ENCODE measurements at places on chromosomes 7 and 10.

GRCh38 chr10:35306852-35307251 lies 29.5 kb upstream of the CCNY start:
- DNase-seq: no peak

DNA sequence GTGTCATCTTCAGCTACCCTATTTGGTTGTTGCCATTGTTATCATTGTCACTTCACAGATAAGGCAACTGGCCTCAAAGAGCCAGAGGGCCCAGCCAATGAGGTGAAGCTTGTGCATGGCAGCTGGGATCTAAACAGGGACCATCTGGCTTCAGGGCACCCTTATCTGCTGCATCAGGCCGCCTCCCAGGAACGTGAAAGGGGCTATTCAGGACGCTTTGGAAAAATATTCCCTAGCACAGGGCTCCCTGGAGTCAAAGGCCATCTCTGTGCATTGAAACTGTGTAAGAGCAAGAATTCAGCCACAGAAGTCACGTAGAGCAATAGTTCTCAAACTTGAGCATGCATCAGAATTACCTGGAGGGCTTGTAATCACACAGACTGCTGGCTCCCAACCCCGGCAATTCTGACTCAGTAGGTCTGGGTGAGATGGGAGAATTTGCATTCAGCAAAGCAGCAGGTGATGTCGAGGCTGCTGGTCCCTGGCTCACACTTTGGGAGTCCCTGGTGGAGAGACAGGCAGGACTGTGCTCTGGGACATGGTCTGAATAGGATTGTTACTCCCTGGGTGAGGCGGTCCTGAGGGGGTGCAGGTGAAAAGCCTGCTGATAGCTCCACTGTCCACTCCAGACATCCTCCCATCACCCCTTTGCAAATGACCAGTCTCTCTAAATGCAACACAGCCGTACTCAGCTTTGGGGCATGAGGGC lies 21.5 kb upstream of the PLEKHA1 start:
- no peak for DNase-seq

DNA sequence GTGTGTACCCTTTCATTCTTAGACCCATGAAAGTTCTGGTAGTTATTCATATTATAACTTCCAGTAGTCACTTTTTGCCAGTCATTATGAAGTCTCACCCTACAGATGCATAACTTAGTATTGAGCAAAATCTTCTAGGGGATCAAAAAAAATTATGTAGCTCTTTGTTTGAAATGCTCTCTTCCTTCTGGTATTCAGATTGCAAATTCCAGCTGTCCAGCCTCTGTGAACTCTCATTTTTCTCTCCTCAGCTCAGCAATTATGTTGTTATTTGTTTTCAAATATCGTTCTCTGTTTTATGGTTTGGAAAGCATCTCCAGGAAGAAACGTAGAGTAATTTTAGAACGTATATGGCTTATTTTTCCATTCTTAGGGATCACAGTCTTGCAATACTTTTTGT lies 442.5 kb downstream of the SEMA3D start:
- no peak for DNase-seq

GRCh38 chr7:139725077-139725476 lies 52.7 kb downstream of the HIPK2 start:
- DNase-seq: no peak

DNA sequence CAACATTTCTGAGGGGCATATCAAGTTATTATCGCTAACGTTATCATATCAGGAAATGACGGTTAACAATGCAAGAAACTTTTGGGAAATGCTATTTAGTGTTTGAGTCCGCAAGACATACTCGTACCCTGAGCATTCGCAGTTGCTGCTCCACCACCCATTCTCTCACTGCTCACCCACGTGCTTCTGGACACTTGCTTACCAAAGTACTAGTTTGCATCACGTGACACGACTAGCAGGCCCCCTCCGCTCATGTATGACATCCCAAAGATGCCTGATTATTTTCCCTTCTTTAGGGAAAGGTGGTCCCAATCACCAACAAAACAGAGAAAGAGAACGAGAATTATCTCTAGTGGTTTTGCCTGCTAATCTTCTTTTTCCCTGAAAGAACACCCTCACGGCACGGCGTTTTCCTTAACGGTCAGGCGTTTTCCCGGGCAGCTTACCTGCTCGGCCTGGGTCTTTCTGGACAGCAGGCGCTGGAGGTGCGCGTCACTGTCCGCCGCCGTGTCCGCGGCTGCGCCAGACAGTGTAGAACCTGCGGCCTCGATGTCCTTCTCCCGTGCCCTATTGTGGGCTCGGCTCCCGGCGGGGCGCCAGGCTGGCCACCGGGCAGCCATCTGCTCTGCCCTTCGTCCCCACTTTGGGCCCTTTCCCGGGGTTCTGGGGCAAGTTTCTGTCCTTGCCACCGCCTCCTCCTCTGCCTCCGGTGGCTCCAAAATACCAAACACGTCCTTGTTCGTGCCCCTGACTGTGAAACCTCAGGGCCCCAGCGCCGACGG lies at the start of gene SUPV3L1:
Gene SUPV3L1 (plus strand): TSS at position 492 of the 782 bp plus-strand sequence. CDS start 58 bp downstream, at position 550.
- peak; percentile 93 for DNase-seq

DNA sequence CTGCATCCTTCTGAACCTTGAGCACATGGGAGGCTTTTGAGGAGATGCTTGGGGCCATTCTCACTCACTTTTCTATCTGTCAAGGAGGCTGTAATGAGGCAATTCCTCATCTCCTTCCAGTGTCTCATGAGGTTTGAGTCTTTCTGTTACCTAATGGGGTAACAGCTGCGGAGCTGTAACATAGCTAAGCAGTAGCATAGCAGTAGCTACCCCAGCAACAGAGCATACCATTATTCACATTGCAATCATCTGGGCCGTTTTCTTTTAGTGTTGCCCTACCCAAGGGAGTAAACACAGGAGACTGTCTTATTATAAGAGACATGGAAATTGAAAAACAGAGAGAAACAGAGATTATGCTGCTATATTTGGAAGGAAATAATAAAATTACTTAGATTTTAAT lies 68.7 kb downstream of the AKR1D1 start:
- no peak for DNase-seq

DNA sequence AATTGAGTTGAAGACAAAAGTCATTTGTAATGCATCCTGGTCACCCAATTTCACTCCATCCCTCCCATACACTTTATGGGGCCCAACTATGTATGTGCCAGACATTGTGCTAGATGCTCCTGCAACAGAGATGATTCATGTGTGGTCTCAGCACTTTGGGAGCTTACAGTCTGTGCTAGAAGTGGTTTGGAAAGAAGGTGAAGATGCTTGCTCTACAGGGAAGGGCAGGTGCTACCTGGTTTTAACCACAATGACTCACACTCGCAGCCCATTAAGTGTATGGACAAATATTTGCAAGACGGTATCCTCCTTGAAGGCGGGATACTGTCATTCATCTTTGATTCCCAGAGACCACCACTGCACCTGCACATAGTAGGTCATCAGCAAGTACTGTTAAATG lies 257.6 kb downstream of the OTUD1 start:
- DNase-seq: no peak

GRCh38 chr10:103703941-103704919 lies 151.1 kb downstream of the SH3PXD2A start:
- no peak for DNase-seq

DNA sequence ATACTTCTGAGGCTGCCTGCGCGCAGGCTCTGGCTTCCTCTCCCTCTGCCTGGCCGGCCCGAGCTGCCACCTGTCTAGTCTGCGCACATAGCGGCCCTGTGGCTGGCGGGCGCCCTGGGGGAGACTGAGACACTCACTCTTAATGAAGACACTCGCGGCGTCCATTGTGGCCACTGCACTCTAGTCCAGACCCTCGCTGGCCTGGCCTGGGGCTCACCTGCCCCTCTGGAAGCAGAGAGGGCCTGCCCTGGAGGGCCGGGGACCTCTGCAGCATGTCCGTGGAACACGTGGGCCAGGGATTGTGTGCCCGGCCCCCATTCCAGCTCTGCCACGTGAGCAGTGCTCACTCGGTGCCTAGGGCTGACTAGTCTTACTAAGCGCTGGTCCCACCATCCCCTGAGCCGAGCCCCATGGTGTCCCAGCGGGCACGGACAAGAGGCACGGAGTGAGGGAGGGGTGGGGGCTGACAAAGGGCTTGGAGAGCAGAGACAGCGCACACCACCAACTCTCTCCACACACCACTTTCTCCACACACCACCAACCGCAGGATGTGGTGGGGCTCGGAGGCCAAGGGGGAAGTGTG lies 149.3 kb downstream of the ELFN1 start:
- DNase-seq: no peak

DNA sequence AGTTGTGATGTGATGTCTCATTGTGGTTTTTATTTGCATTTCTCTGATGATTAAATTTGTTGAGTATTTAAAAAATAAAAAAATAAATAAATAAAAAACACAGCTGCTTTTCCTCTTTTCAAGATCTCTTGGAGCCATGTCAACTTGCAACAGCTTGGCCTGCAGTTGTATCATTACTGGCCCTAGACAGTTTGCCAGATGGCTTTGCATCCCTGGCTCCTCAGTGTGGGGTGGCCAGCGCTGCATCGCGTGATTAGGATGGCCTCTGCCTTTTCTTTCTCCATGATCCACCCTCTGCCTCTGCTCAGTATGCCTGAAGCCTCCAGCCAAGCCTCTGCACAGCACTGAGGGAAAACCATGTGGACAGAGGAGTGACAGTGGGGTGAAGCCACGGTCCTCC lies 96.8 kb downstream of the PPP1R3C start:
- DNase-seq: peak; percentile 71

DNA sequence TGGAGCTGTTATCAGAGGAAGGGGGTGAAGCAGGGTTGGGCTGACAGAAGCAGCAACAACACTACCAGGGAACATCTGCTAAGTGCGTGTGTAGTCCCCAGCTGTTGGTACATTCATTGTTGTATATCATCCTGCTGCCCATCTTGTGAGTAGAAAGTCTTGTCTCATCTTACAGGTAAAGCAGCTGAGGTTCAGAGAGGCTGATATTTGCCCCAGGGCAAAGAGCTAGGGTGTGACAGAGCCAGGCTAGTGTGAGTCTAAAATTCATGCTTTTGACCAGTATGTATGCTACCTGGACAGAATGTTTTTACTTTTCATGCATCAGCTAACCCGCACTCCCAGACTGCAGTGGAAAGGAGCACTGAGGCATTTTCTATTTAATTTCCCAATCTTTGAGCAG lies 221.6 kb downstream of the STK31 start:
- DNase-seq: no peak

GRCh38 chr7:94276027-94276426 lies 118.7 kb upstream of the COL1A2 start:
- DNase-seq: no peak

DNA sequence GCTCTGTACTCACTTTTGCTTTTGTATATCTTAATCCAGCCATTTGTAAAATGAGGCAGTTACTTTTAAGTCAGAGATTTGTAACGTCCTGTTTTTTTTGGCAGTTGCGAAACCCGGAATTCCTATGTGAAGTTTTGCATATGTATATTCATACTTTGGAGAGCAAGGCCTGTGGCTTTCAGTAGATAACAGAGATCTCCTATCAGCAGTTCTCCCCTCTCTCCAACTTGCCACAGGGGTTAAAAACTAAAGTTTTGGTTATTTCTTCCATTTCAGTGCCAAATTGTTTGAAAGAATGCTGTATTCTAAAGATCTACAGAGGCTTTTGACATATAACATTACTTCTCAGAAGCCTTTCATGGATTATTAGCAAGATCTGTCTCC lies 102.4 kb downstream of the EXOC4 start:
- no peak for DNase-seq

DNA sequence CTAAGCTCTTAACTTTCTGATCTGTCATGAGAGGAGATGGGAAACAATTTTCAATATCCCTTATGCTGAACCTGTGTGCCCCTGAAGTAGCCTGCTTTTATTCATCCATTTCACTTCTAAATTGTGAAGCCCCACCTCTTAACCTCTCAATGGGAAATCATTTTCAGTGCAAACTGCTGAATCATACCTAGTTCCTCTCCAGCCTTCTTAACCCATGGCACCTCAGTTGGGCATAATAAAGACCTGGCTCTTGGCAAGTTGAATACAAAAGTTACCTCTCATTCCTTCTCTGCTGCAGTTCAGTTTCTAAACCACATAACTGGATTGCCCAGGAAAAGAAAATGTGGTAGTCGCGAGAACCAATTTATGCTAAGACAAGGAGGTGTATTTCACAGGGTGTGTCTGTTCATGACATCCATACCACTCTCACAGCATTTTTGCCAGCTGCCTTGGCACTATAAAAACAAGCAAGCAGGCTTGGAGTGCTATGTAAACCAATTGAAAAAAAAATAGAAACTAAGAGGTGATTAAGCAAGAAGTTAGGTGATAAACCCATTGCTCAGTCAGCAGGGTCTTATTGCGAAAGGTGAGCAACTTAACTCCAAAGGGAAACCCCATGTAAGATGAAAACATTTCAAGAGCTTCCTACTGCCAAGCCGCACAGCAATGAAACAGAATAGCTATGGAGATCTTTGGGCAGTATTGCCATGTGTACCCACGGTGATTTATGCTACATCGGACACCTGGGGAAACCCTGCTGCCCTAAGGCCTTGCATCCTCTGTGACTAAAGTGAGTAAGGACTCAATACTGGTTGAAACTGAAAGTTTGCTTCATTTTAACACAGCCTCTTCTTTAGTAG lies 57.0 kb upstream of the DKK1 start:
- no peak for DNase-seq

- no peak for DNase-seq
Measured at GRCh38 chr10:131825960-131826650, 74.7 kb upstream of the PPP2R2D start.

- DNase-seq: no peak
Measured at GRCh38 chr7:88167721-88168120, 52.1 kb downstream of the SRI start.

DNA sequence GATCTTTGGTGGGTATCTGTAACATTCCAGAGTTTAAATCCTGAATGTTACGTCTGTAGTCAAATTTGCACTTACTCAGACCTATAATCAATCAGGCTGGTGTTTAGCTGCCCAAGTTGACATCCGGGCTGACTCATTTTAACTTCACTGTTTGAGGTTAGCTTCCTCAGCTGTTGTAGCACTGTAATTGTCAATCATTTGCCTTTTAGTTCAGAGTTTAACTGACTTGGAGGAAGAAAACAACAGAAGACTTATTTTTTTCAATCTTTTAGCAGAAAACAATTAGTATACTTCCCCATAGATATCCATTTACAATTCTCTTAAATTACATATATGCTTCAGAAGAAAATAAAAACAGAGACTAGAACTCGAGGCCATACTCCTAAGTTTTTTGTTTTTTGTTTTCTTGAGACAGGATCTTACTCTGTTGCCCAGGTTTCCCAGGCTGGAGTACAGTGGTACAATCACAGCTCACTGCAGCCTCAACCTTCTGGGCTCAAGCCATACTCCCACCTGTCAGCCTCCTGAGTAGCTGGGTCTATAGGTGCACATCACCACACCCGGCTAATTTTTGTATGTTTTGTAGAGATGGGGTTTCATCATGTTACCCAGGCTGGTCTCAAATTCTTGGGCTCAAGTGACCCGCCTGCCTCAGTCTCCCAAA lies 38.5 kb upstream of the LRRC17 start:
- DNase-seq: no peak
